ENCODE measurements at places on chromosomes 1 and 21.

DNA sequence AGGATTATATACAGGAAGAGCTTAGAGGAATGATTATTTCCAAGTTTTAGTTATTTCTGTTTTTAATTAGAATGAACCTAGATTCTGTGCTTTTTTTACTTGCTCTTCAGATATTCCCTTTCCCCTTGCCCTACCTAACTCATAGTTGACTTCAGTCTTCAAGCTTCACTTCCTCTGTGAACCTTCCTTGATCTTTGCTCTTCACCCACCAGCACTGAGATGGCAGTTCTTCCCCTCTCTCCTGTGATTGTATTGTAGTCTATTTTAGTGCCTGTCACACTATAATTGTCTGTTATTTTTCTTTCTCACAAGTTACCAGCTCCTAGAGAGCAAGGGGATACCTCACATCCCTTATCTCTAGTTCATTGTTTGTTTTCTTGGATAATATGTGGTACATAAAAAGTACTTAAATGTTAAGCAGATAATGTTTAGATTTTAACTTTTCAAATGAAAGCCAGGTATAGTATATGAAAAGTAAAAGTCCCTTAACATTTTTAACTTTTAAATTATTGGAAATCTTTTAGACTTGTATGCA lies 33.2 kb downstream of the KCTD3 start:
- no peak for DNase-seq

DNA sequence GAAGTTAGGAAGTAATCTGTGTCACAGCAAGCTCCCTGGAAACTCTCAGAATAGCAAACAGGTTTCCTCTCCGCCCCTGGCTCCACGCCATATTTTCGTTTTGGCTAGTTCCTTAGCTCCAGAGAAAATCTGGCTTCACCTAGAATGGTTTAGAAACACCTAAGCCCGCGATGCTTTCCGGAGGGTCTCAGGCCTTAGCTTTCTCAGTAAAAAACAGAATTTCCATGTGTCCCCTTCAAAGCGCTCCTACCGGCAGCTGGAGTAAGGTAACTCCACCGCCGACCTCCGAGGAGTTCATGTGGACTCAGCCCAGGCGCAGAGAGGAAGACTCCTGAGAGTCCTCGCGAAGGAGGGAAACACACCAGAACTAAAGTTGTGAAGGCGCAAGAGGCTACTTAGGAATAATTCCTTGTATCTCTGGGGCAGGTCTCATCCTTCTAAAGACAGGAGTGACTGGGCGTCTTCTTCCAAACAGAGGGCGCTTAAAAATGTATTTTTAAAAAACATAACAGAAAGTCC lies 406 bp downstream of the KIAA0040 start:
- DNase-seq = no peak

GRCh38 chr1:19067912-19068638 lies 111.6 kb upstream of the IFFO2 start:
- no peak for DNase-seq

GRCh38 chr1:206895837-206896242 lies 1.4 kb upstream of the IL24 start:
- no peak for DNase-seq

DNA sequence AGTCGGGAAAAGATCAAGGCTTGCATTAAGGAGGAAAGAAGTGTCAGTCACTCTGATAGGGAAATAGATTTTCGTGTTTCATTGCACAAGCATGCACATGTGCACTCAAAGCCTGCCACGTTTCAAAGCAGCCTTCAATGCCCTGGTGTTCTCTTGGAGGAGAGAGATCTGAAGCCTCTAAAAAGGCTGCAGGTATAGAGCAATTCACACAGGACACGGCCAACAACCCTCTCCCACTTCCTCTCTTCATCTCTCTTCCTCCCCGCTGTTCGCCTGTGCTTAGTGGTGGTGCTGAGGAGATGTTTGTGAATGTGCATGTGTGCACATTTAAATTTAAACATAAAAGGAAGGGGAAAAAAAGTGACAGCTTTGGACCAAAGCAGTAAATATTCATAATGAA lies 117.7 kb downstream of the NUF2 start:
- DNase-seq = no peak

Measured in fibroblast of the conjunctiva (primary cell).